ENCODE measurements at places on chromosomes 5 and 9.

DNA sequence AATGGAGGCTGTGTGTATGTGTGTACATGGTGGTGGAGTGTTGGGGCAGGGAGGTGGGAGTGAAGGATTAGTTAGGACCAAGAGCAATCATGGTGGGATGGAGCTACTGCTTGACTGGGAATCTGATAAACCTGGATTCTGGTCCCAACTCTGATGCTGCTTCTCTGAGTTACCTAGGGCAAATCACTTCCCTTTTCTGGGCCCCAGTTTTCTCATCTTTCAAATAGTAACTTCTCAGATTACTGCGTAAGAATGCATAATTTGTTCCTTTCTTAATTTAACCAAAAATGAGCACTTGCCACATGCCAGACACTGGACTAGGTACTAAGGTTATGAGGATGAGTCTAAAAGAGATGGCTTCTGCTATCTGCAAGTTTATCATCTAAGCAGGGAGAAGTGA lies 20.8 kb upstream of the ANXA6 start:
- no peak for DNase-seq

DNA sequence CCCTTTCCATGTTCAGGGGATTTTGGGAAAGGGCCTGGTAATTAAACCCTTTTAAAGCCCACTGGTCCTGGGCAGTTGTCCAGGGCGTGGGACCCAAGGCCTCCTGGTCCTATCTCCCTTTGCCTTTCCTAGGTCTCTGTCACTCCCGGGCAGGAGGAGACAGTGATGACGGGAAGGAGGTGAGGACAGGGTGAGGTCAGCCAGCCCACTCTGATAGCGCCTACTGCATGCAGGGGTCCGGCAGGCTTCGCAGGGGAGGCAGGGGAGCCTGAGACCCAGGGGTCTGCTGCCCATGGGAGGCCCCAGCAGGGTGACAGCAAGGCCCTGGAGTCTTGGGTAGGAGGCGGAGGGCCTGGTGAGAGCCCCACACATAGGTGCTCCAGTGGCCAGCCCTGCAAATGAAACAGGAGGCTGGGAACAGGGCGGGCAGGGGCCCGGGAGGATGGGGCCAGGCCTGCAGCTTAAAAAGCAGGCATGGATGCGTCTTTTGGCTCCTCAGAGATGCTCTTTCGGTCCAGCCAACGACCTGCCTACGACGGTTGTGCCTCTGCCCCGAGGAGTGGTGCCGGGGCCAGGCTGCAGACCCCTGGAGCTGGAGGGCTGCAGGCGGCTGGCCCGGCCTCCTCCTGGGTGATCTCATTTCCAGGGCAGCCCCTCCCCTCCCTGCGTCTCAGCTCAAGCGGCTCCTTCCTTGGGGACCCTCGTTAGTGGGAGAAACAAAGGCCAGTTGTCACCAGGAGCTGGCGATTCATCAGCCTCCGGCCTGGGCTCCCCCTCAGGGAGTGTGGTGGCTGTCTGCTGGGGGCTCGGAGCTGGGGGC lies 6.7 kb upstream of the RXRA start:
- no peak for DNase-seq

GRCh38 chr5:7916171-7916804 lies 47.3 kb downstream of the MTRR start:
- no peak for DNase-seq

DNA sequence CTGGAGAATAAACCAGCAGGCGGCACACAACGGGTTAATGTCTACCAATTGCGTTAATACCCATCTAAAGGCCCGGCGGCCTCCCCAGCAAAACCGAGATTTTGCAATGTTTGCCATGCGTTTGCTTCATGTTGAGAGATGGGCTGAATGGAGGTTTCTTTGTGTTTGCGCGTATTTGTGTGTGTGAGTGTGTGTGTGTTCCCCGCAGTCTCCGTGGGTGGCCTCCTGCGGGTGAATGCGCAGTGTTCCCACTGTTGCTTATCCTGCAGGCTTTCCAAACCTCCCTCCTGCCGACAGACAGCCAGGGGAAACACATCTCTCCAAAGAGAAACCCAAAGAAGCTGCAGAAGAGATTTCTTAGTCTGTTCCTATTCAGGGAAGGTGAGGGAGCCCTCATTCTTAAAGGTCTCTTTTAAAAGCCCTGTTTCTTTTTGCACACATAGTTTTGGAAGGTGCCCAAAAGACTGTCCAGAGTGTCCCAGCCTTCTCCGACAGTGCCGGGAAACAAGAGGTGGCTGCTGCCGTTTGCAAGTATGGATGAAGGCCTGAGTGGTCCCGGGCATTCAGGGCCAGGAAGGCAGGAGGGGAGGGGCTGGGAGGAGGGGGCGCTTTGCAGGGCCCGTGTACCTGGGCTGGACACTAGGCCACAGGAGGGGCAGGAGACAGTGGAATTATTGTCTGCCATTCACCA lies 103.8 kb upstream of the ERCC6L2 start:
- DNase-seq, result no peak

GRCh38 chr9:91532325-91532724 lies 108.7 kb upstream of the NFIL3 start:
- DNase-seq, result no peak

DNA sequence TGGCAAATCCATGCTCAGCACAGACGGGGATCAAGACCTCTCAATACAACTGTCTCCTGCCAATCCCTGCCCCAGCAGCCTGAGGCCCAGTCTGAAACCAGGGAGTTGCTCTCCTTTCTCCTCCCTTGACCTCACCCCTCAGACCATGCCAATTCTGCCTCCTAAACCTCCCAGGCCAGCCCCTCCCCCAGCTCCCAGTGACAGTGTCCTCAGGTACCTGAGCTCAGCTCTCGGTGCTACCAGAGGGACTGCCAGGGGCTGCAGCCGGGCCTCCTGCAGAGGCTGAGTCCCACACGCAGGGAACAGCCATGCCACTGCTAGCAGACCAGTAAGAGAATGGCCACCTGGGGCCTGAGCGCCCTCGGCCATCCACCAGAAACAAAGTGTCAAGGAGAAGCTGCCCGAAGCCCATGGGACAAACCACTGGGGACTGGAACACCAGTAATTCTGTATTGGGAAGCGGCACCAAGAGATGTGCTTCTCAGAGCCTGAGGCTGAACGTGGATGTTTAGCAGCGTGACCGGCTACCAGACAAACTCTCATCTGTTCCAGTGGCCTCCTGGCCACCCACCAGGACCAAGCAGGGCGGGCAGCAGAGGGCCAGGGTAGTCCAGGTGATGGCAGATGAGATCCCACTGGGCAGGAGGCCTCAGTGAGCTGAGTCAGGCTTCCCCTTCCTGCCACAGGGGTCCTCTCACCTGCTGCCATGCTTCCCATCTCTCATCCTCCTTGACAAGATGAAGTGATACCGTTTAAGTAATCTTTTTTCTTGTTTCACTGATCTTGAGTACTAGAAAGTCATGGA lies 557 bp upstream of the IL3 start:
- DNase-seq, result no peak

DNA sequence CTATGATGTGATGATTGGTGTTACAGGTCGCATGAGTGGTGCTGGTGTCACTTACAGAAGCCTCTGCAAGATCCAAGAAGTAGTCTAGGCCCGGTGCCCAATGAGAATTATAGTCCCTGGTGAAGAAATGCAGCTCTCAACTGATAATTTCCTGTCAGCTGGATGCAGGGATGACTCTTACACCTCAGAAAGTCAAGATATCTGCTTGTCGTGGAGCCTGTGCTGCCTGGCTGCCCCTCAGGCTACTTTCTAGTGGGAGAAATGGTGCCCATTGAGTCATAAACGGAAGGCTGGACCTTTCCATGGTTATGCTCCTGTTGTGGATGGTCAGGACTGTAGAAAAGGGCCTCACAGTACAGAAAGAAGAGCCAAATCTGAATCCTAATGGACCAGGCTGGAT lies 46.8 kb upstream of the NXNL2 start:
- DNase-seq, result no peak

- no peak for DNase-seq
Measured at GRCh38 chr9:95963659-95964058, 88.2 kb downstream of the ERCC6L2 start.

- DNase-seq, result no peak
Measured at GRCh38 chr5:55096182-55096581, 6.3 kb upstream of the GZMA start.

DNA sequence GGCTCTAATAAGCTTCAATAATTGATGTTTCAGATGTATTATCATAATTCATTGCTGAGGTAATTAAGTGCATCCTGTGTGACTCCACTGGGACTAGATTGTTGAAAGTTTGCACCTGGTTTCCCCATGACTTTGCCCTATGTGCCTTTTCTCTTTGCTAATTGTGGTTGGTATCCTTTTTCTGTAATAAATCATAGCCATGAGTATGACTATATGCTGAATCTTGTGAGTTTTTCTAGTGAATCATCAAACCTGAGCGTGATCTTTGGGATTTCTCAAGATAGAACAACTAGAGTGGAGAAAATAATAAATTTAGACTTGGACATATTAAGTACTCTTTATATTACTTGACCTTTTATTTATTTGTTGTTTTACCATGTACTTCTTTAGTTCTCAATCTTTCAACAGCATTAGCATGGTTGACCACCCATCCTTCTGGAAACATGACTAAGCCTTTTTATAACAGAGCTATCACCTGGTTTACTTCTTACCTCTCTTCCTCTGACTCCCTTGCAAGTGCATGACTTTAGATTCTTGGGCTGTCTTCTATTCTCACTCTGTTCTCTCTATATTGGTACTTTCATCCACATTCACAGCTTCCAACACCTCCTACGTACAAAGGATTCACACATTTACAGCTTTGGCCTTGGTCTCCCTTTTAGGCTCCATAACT lies 239.6 kb upstream of the TAS2R1 start:
- no peak for DNase-seq

DNA sequence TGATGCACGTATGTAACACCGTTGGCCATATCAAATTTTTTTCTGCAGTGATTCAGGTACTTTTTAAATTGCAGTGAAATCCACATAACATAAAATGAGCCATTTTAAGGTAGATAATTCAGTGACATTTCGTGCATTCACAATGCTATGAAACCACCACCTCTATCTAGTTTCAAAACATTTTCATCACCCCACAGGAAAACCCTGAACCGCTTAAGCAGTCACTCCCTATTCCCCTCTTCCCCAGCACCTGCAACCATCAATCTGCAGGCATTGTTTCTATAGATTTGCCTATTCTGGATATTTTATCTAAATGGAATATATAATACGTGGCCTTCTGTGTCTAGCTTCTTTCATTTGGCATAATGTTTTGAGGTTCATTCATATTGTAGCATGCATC lies 79.2 kb downstream of the BOD1 start:
- DNase-seq, result no peak

- no peak for DNase-seq
Measured at GRCh38 chr5:134813827-134814226, 31.9 kb upstream of the C5orf24 start.

GRCh38 chr9:129416821-129417539 lies 203.9 kb downstream of the C9orf50 start:
- DNase-seq, result no peak

DNA sequence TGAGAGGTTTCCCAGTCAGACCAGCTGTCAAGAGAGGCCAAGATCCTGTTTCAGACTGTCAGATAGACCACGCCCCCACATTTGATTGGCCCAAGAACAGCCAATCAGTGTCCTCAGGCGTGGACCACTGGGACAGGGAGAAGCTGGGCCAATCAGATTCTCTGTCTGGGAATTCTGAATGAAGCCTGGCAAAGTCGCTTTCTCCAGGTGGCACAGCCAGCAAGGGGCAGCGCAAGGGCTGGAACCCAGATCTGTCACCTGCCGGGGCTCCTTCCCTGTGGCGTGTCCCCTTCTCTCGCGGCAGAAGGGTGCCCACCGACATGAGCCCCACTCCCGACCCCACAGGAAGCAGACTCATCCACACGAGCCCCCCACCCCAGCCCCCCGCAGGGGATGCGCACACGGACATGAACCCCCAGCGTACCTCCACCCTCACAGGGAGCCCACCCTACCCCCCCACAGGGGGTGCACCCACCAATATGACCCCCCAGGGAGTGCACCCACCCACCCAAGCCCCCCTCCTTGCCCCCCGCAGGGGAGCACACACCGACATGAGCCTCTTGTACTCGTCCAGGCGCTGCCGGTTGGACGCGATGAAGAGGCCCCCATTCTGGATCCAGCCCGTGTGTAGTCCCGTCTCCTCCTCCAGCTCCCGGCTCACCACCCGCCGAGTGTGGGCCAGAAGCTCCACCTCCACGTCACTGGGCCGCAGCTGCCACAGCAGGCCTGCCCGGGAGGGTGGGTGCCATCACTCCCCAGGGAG lies 6.1 kb downstream of the SARDH start:
- no peak for DNase-seq

GRCh38 chr9:21295992-21296391 lies 9.1 kb downstream of the IFNA5 start:
- DNase-seq, result no peak

DNA sequence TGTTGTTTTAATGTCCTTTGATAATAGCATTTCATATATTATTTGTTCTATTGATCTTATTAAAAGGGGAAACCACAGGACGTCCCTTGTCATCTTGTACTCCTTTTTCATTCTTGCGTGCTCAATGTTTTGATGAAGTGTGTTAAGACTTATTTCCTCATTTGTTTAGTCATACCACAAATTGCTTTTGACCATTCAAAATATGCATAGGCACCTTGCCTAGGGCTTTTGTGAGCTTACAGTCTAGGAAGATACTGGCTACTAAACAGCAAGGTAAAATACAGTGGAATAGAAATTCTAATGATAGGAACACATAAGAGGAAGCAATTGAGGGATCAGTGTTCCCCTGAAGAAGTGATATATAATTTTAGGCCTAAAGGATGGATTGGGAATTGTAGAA lies 190.3 kb downstream of the WDR70 start:
- no peak for DNase-seq

DNA sequence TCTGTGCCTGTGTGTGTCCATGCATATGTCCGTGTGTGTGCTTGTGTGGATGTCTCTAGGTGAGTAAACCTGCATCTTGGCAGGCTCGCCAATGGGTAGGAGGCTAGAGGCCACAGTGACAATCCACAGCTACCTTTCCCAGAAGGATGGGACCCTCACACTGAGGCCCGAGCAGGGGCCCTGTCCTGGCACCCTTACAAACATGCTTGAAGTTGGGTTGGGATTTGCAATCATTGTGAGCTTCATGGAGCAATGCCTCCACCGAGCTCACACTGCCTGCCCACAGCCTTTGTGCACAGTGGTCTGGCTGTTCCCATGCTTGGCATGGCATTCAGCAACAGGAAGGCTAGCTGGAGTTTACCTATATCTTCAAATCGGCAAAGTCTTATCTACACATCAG lies 311.1 kb upstream of the IRX1 start:
- DNase-seq, result no peak

GRCh38 chr5:153081385-153081784 lies 409.1 kb upstream of the GRIA1 start:
- DNase-seq, result no peak

DNA sequence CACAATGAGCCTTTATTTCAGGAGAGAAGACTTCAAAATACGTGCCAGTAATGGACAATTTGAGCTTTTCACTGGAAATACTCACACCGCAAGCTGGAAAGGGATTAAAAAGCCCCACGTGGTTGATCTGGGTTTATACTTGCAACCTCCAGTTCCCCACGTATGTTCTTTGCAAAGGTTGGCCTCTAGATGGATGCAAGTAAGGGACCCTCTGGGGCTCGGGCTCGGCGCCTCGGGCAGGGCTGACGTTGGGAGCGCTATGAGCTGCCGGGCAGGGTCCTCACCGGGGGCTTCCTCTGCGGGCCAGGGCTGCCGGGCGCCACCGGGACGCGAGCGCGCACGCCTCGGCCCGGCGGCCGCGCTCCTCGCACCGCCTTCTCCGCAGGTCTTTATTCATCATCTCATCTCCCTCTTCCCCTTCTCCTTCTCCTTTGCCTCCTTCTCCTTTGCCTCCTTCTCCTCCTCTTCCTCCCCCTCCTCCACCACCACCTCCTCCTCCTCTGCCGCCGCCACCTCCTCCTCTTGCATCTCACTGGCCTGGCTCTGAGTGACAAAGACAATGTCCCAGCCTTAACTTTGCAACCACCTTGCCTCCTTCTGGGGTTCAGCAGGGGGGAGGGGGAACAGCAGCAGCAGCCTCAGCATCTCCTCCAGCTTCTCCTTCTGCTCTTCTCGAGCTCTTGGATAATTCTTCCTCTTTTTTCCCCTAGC lies 701 bp upstream of the ZNF462 start:
- no peak for DNase-seq

All from stimulated activated CD4-positive, alpha-beta T cell treated with anti-CD3 and anti-CD28 coated beads, Interleukin-4, amount 100 ng/mL, for 4 hours (primary cell).